Tibial nerve (tissue), 4 donors: ENCODE measurements at places on chromosomes 5 and 9. TPM values are rescaled to one million over a fixed set of nuclear protein-coding genes. Genes with fewer than 3 reads are reported as not detected.

GZMA gene
- not detected for total RNA-seq

DNA sequence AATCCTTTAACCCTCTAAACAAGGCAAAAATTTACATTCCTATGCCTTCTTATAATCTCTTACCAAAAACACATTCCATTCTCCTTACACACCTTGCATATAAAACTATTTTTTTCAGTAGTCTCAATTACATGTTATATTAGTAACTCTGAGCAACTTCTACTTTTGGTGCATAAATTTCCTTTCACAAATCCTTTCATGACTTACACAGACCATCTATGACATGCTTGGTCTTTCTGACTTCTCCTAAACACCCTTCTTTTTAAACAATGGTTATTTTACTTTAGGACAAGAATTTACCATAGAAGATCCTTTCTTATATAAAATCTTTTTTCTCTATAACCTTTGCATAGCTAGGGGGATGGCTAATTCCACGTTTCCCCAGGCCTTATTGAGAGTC, 208.0 kb upstream of the ARRDC3 start:
- no peak for DNase-seq

GRCh38 chr5:60223342-60223741, 329.8 kb upstream of the PDE4D start:
- DNase-seq, result no peak

GRCh38 chr9:121182101-121182836, 19.4 kb downstream of the RAB14 start:
- no peak for DNase-seq

LRRC19 gene
- not detected for total RNA-seq

NTRK2 gene
- 79.1 TPM for total RNA-seq

GRCh38 chr5:1436036-1436435, 9.2 kb downstream of the SLC6A3 start:
- DNase-seq, result no peak

DNA sequence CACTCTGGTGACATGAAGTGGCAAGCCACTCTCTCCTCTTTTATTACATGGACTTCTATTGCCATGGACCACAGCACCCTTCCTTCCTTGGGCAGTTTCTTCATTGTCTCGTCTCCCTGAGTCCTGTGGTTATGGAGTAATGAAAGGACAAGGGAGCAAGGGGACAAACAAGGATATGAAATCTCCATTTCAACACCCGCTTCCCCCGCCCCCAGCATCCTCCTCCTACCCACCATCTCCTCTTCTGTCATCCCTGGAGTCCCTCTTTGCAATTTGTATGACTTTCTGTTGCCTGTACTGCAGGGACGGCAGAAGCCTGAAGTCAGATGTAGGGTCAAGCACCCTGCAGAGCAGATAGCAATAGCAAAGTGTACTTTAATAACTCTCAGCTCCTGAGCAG, 300.7 kb upstream of the CLINT1 start:
- no peak for DNase-seq

- no peak for DNase-seq
Observed at GRCh38 chr9:93690618-93691017, 114.2 kb downstream of the PHF2 start.

WWC1 gene
- total RNA-seq, result 0.90 TPM

PARP8 gene
- 24.7 TPM for total RNA-seq

- no peak for DNase-seq
Observed at GRCh38 chr5:32790411-32790951, 79.4 kb downstream of the NPR3 start.

PNPLA7 gene
- total RNA-seq, result 25.2 TPM

HTR4 gene
- not detected for total RNA-seq

FAM200C gene
- total RNA-seq, result 5.7 TPM
